ENCODE measurements at places on chromosomes 4 and X.

GRCh38 chr4:182449186-182449929 lies 206.2 kb downstream of the TENM3 start:
- no peak for DNase-seq

- DNase-seq = peak; percentile 64
Observed at GRCh38 chrX:69493193-69493592, 10.9 kb upstream of the NALF2 start.

DNA sequence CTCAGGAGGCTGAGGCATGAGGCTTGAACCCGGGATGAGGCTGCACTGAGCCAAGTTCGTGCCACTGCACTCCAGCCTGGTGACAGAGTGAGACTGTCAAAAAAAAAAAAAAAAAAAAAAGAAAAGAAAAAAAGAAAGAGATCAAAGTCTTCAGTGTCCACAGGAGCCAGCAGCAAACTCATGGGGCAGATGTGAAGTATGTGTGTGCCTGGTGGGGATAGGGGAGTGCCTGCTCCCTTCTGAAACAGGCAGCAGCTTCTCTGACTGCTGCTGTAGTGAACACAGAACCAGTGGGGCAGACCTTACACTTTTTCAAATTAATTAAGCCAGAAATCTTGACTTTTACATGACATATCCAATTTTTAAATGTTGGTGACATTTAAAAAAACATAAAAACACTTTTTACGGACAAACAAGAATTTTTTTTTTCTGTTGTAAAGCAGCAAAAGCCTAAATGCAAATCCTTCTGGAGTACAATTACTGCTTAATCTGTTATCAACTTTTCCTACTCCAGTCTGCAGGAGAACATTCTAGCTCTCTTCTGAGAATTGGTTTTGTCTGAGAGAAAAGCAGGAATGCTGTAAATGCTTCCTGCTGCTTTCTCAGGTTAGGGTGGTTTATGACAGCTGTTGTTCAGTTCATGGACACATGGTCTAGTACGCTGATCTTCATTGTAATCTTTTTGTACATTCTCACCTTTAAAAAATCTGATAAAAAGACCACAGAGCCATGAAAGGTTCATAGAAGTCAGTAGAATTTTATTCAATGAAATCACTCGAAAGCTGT lies 311.1 kb downstream of the CAMK2D start:
- DNase-seq = no peak

- DNase-seq = no peak
Observed at GRCh38 chrX:107766470-107767150, 9.0 kb downstream of the TSC22D3 start.

DNA sequence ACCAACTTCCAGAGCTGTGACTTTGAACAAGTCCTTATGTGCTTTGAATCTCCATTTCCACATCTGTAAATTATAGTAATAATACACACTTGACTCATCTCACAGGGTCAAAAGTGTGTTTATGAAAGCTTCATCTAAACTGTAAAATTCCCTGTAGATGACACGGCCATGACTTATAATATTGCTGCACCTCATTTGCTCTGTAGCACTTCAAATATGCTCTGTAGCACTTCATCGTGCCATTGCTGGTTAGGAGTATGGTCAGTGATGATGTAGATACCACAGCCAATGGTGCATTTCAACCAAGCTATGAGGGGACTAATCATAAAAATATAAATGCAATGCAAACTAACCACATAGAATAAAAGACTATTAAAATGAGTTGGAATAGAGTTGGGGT lies 318.6 kb downstream of the ANK2 start:
- no peak for DNase-seq

GRCh38 chr4:87399148-87399547 lies 8.2 kb upstream of the HSD17B11 start:
- peak; percentile 46 for DNase-seq

DNA sequence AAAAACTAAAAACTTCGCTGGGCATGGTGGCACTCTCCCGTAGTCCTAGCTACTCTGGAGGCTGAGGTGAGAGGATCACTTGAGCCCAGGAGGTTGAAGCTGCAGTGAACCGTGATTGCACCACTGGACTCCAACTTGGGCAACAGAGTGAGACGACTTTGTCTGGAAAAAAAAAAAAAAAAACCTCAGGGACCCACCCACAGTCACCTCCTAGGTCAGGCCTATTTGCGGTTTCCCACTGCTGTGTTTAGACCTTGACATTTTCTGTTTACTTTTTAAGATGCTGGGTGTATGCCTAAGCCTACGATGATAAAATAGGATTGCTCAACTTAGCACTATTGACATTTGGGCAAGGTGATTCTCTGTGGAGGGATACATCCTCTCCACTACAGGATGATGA lies 197.4 kb upstream of the TBL1X start:
- no peak for DNase-seq

GRCh38 chr4:1879485-1879884 lies 8.3 kb downstream of the NSD2 start:
- no peak for DNase-seq

- DNase-seq = no peak
Observed at GRCh38 chrX:74133156-74133796, 170.7 kb upstream of the ZCCHC13 start.

GRCh38 chr4:76458825-76459224 lies 23.8 kb downstream of the SHROOM3 start:
- peak; percentile 42 for DNase-seq

GRCh38 chr4:81164623-81165416 lies 50.2 kb downstream of the PRKG2 start:
- DNase-seq = no peak

DNA sequence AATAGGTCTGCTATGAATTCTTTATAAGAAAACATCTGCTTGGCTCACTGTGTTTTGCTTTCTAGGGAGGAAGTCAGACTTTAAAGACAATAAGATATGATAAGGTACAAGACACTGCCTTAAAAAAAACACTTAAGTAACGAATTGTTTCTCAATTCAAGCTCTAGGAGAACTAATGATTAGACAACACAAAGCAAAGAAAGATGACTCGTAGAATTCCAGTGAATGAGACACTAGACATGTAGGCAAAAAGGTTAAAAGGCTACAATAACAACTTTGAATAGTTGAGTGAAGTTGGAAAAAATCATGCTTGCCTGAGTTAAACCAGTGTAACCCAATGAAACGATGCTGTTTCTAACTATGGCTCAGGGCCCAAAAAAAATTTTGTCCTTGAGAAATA lies 344.4 kb upstream of the ACTRT1 start:
- no peak for DNase-seq

DNA sequence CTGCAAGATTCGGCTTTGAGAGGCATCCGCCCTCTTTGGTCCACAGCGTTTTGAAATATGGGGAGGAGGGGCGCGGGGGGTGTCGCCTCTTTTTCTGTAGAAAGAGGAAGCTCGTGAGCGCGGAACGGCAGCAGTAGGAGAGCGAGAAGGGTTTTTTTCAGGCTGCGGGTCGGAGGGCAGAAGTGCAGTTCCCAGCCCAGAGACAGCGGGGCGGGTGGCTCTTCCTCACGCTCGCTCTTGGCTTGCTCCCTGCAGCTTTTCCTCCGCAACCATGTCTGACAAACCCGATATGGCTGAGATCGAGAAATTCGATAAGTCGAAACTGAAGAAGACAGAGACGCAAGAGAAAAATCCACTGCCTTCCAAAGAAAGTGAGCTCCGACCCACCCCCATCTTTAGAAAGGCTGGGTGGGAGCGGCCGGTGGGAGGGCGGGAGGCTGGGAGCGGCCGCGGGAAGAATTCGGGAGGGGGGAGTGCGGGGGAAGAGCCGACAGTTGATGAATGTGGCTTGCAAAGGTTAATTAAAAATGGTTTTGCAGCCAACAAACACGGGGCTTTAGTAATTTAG lies 1.2 kb downstream of the TMSB4X start:
- peak; percentile 12 for DNase-seq
